ENCODE measurements at places on chromosomes 16 and 17. TPM values are rescaled to one million over a fixed set of nuclear protein-coding genes. Genes with fewer than 3 reads are reported as not detected.

CES5A gene
- total RNA-seq = not detected

TERB1 gene
- total RNA-seq = not detected

SPN gene
- total RNA-seq = 1.3 TPM

TBX2 gene
- 6.9 TPM for total RNA-seq

SMTNL2 gene
- total RNA-seq = 0.33 TPM

DOC2A gene
- 0.78 TPM for total RNA-seq

TLCD3B gene
- total RNA-seq = not detected

TACO1 gene
- 9.3 TPM for total RNA-seq

HOXB13 gene
- not detected for total RNA-seq

LRRC36 gene
- total RNA-seq = 7.0 TPM

PIK3R5 gene
- 4.7 TPM for total RNA-seq

RAC3 gene
- total RNA-seq = 3.1 TPM

MPV17L gene
- 14.5 TPM for total RNA-seq

APOBR gene
- 2.0 TPM for total RNA-seq

RMI2 gene
- total RNA-seq = 1.3 TPM

EXOC3L1 gene
- total RNA-seq = 2.0 TPM

ITGA2B gene
- 0.33 TPM for total RNA-seq

CLEC18A gene
- 2.1 TPM for total RNA-seq

KCNJ12 gene
- total RNA-seq = 0.52 TPM

HERPUD1 gene
- total RNA-seq = 293 TPM

RAB26 gene
- total RNA-seq = 28.8 TPM

PRSS53 gene
- total RNA-seq = 6.0 TPM

TBC1D3H gene
- total RNA-seq = not detected

CD300C gene
- not detected for total RNA-seq

HES7 gene
- not detected for total RNA-seq

Measured in body of pancreas (tissue), 4 donors.